Stimulated activated CD8-positive, alpha-beta memory T cell treated with anti-CD3 and anti-CD28 coated beads, Interleukin-15, amount 100 ng/mL, for 24 hours (primary cell): ENCODE measurements at places on chromosomes 2 and 18.

DNA sequence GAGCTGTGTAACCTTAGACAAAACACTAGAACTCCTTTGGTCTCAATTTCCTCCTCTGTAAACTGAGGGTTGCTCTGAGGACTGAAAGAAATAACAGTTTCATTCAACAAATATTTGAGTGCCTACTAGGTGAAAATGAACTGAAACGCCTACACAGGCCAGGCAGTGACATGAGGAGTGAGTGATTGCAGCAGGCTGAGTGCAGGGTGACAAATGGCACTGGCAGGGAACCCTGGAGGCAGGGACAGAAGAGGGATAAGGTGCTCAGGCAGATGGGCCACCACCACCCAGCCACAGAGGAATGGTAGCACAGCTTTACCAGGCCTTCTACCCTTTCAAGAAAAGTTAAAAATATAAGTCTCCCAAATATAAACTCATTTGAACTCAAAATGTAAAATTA, 11.5 kb upstream of the RNU4ATAC start:
- DNase-seq, result no peak

DNA sequence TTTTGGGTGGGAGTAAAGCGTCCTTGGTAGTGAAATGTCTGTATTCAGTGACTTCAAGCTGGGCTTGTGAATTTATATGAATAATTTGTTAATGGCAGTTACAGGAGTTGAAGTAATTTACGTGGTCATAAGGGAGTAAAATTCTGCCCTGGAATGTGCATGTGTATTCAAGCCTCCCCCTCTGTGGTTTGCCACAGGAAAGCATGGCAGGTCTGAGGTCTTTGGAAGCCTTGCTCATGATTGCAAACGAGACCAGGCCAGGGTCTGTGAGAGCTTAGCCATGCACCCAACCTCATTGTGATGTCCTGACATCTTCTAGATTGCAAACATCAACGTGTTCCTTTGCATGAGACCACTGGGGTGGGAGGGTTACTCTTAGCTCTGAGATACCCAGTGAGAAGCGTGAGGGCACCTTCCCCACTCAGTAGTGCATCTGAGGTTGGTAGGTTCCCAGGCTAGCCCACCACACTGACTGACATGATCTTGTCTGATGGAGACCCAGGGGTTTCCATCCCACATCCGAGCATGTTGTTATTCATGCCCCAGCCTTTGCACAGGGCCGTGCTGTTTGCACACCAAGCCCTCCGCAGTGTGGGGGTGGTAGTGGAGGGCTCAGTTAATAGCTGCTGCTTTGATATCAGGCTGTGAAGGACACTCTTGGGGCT, 216.5 kb downstream of the KLHL29 start:
- no peak for DNase-seq

DNA sequence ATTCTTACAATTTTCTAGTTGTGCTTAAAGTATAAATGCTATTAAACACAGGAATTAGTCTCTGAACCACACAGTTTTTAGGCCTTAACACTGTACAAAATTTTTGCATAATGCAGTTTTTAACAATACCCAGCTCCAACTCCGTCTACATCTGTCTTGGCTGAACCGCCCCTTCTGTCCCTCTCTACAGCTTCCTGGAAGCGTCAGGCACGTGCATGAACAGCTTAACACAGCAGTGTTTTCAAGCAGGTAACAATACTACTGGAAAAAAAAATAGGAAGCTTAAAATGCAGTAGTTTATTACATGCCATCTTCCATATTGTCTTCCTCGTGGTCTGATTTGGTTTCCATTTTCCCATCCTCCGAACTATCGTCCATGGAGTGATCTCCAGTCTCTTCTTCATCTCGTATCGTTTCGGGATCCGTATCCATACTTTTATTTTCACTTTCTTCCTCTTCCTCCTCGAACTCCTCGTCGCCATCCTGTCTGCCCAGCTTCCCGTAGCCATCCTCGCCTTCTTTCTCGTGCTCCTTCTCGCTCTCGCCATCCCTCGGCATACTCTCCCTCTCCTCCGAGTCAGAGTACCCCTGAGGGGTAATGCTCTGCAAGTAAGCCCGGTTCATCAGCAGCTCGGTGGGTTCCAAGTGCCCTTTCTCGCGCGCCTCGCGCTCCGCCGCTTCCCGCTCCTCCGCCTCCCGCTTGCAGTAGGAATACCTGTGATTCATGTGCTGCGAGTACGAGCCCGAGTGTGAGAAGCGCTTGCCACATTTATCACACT, 130.6 kb downstream of the ZEB2 start:
- DNase-seq, result no peak

DNA sequence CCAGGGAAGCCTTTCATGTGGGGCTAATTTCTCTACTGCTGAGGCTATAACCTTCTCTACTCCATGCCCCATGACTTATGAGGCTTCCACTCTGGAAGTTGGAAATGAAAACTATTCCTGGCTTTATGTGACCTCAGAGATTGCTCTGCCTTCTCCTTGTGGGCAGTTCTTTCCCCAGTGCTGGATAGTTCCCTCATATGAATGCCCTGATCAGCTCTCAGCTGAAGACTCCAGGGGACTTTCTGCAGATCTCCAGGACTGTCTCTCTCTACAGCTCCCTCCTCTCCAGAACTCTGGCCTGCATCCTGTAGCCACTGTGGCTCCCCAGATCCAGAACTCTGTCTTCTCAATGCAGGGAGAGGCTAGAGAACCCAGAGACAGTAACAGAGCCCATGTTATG, 235.1 kb downstream of the SEPTIN10 start:
- DNase-seq, result no peak

GRCh38 chr18:7896161-7896560, 329.0 kb downstream of the PTPRM start:
- no peak for DNase-seq

DNA sequence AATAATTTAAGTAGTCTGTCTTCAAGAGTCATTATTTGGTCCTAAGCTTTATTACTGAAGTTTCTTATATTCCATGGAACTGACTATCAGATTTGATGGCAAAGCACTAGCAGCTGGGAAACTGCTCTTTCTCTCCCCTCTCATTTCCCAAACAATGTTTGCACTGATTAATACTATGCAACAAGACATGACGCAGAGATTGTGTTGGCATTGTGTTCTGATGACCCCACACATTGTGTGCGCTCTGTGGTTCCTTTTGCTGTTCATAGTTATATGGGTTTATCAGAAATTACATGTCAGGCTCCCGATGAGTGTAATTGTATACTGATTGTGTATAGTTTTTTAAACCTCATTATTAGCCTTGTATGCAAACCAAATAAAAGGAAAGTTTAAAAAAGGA, 331.6 kb upstream of the FANCL start:
- DNase-seq, result no peak

GRCh38 chr18:3471141-3471648, 21.2 kb downstream of the TGIF1 start:
- DNase-seq, result no peak

- no peak for DNase-seq
Observed at GRCh38 chr2:21104030-21104660, 19.6 kb upstream of the TDRD15 start.

- DNase-seq, result no peak
Observed at GRCh38 chr2:64203131-64203857, 59.1 kb upstream of the PELI1 start.

DNA sequence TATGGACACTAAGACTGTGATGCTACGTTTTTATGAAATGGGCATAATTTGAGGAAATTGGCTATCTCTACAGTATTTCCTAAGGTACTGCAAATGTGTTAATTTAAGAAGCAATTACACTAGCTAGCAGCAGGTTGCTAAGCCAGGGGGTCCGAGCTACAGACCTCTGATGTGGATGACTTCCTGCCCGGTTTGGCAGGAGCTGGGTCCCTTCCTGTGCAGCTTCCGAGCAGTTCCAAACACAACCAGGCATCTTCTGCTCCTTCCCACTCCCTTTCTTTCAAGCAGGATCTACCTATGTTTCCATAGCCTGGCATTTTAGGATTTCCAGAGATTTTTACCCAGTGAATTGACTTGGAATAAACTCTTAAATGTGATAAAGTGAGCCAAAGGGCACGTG, 55.7 kb downstream of the SCN2A start:
- no peak for DNase-seq

DNA sequence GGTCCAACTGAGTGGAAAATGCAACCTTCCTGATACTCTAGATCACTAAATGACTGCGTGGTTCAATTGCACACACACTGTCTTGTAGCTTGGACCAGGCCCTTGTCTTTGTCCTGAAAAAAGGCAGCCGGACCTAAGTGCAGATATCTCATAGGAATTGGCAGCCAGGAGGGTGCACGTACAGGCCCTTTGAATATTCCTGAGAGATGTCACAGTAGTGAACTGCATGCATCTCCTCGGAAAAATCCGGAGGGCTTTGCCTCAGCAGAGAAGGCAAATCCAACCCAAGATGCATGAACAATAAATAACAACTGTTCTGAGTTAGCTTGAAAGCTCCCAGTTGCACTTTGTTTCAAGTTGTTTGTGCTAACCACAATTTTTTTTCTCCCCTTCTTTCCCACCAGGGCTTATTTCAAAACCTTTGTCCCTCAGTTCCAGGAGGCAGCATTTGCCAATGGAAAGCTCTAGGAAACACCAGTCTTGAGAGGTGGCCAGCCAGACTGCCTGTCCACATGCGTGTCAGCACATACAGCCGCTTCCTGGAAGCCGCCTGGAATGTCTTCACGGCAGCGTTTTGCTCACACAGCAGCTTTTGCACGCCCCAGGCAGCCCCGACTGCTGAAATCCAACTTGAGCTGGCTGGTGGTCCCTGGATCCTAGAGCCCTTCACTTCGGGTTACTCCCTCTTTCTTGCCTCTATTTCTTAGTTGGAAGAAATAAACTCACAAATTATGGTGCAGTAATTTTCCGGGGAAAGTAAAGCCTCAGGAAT, 54.4 kb upstream of the FOSL2 start:
- no peak for DNase-seq

- DNase-seq, result no peak
Observed at GRCh38 chr18:39969803-39970494, 1985.1 kb upstream of the PIK3C3 start.

- no peak for DNase-seq
Observed at GRCh38 chr2:36889795-36890194, 76.5 kb downstream of the STRN start.

DNA sequence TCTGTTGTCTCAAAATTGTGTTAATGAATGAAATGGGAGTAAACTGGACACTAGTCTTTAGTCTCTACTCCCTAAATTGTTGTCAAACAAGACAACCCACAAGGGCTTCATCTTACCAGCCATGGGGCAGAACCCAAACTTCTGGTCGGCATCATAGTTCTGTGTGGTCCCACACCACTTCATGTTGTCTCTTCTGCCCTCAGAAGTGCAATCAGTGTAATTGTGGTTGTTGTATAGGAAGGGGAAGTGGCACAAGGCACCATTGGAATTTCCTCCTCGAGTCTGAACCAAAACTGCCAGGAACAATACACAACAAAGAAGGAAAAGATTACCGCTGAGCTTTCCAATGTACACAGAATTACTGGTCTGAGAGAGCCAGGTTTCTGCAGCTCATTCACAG, 12.6 kb downstream of the FN1 start:
- DNase-seq, result no peak
